Left renal cortex interstitium (tissue), 4 donors: ENCODE measurements at places on chromosomes 3 and 15. TPM values are rescaled to one million over a fixed set of nuclear protein-coding genes. Genes with fewer than 3 reads are reported as not detected.

DNA sequence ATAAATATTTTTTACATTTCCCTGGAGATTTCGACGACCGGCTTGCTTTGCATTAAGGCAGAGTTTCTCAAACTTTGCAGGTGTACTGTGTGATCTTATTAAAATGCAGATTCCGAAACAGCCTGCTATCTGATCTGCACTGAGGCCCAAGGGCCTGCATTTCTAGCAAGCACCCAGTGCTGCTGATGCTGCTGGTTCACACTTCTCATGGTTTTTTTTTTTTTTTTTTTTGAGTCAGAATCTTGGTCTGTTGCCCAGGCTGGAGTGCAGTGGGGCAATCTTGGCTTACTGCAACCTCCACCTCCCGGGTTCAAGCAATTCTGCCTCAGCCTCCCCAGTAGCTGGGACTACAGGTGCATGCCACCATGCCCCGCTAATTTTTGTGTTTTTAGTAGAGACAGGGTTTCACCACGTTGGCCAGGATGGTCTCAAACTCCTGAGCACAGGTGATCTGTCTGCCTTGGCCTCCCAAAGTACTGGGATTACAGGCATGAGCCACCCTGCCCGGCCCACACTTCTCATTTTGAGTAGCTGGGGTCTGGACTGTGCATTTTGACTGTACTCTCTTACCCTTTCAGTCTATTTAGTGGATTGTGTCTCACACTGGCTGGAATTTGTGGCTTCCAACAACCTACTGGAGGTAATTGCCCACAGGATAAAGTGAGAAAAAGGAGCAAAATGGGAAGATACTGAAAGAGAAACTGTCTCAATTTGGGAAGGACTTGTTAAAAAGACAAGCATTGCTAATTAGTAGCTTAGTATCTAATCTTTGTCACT is 94.1 kb downstream of the ITPR1 start:
- no peak for DNase-seq

The SPSB4 gene
- polyA plus RNA-seq = 18.5 TPM

GRCh38 chr3:4425707-4426106 is 41.4 kb downstream of the SUMF1 start:
- DNase-seq = no peak

GRCh38 chr3:99186016-99186415 is 284.5 kb upstream of the DCBLD2 start:
- no peak for DNase-seq

GRCh38 chr3:139310474-139310933 is 33.3 kb upstream of the MRPS22 start:
- no peak for DNase-seq

DNA sequence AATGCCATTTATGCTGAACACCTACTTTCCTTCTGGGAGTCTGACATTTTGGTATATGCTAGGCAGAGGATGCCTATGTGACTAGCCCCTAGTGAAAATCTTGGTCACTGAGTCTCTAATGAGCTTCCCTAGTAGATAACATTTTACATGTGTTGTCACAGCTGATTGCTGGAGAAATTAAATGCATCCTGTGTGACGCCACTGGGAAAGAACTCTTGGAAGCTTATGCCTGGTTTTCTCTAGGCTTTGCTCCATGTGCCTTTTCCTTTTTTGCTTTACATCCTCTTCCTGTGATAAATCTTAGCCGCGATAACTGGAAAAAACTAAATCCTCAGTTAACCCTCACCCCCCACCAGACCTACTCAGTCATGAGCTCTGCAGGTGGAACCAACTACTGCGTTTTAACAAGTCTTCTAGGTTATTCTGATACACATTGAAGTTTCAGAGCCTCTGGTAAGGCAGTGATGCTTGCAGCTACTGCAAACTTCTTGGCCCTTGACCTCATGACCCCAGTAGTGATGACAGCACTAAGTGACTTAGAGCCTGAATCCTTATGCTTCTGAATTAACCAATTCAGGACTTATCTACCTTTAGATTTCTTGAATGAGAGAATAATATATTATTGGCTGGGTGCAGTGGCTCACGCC is 292.4 kb upstream of the SOX14 start:
- DNase-seq = no peak

DNA sequence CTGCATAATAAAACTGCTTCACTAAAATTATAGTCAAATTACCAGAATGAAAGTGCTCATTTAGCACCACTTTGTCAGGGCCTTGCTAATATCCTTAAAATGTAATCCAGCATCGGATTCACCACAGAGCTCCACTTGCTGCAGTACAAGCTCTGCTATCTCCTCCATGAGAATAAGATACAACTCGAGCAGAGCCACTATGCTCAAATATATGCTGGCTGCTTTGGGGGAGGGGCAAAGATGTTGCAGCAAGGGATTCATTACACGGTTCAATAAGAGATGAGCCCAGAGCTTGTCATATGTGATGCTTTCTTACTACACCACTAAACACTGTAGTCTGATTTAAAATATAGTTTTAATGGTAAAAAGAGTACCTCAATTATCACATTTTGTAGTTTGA is 72.2 kb downstream of the DLG1 start:
- no peak for DNase-seq

The PRTG gene
- 11.3 TPM for polyA plus RNA-seq

The SEMA3F gene
- polyA plus RNA-seq = 78.1 TPM

The PDIA5 gene
- polyA plus RNA-seq = 26.9 TPM

The GABRG3 gene
- polyA plus RNA-seq = 2.0 TPM
